ENCODE measurements at places on chromosomes 7 and 10. TPM values are rescaled to one million over a fixed set of nuclear protein-coding genes. Genes with fewer than 3 reads are reported as not detected.

DNA sequence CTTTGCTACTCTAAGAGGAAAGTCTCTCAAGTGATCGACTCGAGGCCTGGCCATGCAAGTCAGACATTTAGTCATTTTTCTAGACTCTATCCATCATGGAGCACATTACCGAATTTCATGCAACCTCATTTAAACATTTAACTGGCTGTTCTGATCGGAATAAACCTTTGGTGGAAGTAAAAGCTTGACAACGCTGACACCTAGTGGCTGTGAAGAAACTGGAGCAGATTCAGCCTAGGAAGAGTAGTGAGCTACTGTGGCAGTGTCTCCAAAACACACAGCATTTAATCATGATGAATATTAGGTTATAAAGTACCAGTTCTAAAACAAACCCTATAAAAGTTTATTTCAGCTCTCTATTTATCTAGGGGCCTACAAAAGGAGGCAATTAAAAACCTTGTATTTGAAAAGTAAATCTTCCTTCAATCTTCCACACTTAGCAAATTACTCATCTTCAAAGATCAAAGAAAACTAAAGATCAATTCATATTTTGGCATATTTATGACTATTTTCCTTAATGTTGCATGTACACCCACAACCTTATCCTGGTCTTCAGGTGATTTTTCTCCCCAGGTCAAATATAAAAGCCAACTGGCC lies 175.0 kb downstream of the CTNNA3 start:
- DNase-seq = peak; percentile 68

DNA sequence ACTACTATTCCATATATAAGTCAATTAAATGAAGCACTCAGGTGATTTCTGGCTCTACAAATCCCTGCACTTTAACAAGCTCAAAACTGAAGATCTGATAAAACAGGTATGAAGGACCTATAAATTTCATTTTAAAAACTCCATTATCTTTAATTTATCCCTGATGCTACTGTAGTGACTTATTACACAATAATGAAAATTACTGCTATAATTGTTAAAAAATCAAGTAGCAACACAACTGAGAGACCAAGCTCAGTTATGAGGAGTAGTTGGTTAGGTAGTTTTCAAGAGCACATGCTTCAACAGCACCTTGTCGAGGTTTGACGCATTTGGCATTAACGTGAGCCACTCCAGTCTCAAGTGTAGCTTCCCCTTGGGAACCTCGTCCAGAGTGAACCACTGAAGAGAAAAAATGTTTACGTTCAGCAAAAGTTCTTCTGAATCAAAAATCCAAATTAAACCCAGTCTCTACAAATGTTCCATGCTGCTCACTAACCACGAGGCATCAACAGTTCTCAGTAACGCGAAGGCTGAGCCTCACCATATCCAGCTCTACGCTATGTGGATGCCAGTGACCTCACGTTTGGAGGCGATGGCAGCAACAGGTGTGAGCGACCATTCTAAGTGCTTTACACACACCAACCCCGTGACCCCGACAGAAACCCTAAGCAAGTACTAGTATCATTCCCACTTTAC lies 55.3 kb upstream of the NCAPG2 start:
- DNase-seq = no peak

DNA sequence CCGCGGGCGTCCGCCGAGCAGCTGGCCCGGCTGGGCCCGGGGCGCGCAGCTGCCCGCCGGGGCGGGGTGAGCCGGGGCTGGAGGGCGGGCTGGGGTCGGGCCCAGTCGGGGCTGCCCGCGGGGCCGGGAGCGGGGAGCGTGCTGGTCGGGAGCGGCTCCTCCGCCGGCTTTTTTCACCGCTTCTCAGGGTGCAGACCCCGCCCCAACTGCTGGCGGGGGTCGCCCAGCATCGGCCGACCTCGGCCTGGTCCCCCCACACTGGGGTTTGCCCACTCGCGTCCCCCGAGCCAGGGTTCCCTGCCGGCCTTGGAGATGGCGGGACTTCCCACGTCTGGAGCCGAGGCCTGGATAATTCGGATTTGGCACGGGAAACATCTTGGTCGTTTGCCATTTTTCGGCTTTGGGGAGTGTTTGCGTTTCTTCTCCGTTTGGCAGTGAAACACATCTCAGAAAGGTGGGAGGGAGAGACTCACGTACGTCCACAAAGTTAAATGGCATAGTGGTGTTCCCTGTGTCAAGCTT lies 432 bp downstream of the TMEM248 start:
- DNase-seq = peak; percentile 50

The FLNC gene
- total RNA-seq = 0.05 TPM

- no peak for DNase-seq
Observed at GRCh38 chr10:91875779-91876178, 33.5 kb downstream of the FGFBP3 start.

DNA sequence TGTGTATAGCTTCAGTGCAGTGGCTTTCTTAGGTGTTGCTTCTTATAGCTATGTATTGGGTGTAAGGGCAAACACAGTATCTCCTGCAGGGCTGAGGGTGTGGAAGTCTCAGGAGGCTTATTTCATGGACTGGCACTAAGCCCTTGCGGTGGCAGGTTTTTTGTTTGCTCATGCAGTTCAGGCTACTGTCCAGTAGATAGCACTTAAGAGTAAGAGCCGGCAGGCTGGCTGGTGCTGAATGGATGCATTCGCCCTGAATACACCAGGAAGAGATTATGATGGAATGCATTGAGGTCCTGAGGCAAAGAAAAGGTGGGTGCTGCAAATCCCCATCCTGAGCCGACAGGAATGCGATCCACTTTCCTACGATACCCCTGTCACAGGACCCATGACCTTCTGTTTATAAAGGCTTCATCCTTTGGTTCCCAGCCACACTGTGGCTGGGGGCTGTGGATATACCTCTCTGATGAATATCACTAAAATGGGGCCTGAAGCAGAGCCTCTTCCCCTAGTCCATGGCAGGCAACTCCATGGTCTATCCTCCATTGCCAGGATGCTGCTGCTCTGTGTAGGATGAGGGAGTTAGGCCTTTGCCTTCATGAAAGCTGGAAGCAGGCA lies 44.9 kb downstream of the ANXA8 start:
- DNase-seq = peak; percentile 88

DNA sequence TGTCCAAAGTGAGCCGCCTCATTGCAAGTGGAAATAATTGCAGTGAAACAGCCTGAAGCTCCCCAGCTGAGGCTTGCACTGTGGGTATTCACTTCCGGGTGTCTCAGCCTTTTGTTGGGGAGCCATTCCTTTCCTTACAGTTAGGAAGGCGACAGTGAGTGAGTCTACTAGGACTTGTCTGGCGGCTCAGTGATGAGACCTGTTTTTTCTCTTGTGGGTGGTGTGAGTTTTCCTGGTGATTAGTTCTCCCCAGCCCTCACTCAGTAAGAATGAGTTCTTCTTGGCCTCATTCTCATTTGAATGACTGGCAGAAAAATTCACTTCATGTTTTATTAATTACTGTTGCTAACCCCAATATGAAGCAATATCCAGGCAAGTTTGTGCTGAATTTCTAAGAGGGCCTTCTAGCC lies 2.6 kb downstream of the PGAM1 start:
- no peak for DNase-seq

DNA sequence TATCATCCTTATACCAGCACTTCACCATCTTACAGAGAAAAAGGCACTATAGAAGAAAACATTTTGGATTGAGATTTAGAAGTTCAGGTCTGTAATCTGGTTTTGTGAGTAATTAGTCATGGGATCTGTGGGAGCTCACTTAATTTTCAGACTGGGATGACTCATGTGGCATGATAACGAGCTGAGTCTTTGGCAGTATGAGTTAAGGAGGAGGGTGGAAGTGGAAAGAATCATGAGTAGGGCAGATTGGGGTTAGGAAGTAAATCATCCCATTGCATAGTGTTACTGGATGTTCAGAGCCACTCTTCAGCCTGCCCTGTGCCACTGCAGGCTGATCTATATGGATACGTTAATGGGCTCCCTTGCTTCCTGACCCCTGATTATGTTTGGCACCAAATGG lies 64.9 kb downstream of the ZNF92 start:
- DNase-seq = no peak

The NRCAM gene
- 0.61 TPM for total RNA-seq

DNA sequence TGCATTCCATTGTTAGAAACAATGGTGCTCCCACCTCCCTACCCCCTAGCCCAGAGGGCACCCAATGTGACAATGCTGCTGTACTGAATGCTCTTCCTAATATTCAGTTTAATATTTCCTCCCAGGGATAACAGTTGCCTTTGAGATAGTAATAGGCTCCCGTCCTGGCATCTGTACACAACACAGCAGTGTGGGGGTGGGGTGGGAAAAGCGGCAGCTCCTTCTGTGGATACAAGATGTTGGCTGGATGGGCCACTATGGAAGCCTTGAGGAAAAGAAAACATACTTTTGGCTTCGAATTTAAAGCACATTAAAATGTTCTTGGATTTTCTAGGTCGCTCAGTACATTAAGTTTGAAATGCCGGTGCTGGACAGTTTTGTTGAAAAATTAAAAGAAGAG lies 9.2 kb upstream of the ZNF22 start:
- no peak for DNase-seq

GRCh38 chr10:34667177-34667576 lies 147.9 kb downstream of the PARD3 start:
- no peak for DNase-seq

DNA sequence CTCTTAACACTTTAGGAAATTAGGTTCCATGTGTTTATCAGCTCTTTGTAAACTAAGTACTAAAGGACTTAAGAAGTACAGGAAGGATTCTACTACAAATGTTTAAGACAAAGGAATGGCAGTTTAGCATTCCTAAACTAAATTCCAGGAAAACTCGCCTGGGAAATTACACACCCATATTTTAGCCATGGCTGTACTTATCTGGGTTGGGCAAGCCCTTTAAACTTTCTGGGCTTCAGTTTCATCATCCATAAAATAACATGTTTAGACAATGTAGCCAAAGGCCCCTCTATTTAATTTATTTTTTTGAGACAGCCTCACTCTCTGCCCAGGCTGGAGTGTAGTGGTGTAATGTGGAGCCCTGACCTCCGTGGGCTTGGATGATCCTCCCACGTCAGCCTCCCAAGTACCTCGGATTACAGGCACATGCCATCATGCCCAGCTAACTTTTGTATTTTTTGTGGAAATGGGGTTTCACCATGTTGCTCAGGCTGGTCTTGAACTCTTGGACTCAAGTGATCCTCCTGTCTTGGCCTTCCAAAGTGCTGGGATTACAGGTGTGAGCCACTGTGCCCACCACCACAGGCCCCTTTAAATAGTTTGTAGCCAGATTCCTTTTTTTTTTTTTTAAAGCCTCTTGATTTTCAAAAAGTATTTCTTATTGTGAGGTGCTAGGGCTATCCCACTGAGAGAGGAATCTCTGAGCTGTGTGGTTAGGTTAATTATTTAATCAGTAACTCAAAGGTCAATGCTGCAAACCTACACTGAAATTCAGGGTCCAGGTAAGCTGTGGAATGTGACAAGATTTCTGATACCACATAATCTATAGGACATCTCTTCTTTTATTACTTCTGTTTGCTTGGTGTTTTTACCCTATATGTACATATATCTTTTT lies 32.1 kb downstream of the TMEM60 start:
- peak; percentile 48 for DNase-seq

DNA sequence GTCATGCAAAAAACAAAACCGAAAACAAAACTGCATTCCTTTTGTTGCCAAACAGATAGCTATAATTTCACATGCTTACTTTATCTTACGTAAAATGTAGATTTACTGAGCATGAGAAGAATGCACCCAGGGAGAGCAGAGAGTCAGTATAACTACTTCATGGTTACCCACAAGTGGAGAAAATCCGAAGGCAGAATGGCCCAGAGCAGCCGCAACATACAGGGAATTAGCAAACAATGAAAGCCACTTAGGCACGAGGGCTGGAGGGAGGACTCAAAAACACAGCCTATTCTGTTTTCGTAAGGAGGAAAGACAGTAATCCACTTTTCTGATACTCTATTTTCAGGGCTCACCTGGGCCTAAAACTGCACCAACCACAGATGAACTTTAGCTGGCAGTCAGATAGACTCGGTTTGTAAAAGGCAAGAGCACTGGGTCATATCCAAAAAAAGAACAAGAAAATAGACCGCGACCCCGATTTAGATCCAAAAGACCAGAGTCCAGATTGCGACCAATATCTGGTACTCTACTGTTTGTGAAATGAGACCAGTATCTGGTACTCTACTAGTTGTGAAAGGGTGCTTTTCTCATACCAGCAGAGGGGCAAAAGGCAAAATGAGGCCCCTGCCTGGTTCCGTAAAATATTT lies 1.3 kb downstream of the ITPRIP start:
- DNase-seq = no peak

GRCh38 chr7:65971021-65971420 lies 11.0 kb downstream of the GUSB start:
- no peak for DNase-seq

DNA sequence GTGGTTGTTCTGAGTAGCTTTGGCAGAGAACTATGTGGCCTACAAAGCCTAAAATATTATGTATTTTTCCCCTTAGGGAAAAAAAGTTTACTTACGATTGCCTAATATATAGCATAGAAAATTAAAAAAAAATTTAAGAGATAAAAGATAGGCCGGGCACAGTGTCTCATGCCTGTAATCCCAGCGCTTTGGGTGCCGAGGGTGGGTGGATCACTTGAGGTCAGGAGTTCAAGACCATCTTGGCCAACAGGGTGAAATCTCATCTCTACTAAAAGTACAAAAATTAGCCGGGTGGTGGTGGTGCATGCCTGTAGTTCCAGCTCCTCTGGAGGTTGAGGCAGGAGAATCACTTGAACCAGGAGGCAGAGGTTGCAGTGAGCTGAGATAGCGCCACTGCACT lies 439.2 kb upstream of the KLF6 start:
- no peak for DNase-seq

- peak; percentile 58 for DNase-seq
Observed at GRCh38 chr10:6416892-6417512, 163.1 kb downstream of the PRKCQ start.

The GARIN1A gene
- total RNA-seq = 0.86 TPM

DNA sequence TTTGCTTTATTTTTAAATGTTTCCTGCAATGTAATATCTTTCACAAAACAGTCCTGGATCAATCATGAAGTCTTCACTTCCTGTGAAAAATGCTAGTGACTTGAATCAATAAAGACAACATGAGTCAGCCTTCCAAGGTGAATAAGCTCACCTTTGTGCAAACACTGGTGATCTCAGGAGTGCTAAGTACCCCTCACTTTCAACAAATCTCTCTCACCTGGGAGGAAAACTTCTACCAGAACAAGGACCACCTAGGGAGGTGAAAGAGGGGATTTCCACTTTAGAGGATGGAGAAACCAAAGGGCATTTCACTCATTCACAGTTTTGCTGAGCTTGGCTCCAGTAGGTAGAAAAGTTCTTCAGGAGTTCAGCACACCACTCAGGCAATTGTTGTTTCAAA lies 64.8 kb downstream of the CALD1 start:
- peak; percentile 12 for DNase-seq

- no peak for DNase-seq
Observed at GRCh38 chr10:122498521-122498920, 37.2 kb downstream of the HTRA1 start.

- no peak for DNase-seq
Observed at GRCh38 chr10:18984531-18984930, 64.1 kb upstream of the MALRD1 start.

The RNF133 gene
- total RNA-seq = not detected
